ENCODE measurements at places on chromosomes 4 and X.

GRCh38 chr4:40199999-40200874 is 3.4 kb downstream of the RHOH start:
- DNase-seq, result peak; percentile 94

DNA sequence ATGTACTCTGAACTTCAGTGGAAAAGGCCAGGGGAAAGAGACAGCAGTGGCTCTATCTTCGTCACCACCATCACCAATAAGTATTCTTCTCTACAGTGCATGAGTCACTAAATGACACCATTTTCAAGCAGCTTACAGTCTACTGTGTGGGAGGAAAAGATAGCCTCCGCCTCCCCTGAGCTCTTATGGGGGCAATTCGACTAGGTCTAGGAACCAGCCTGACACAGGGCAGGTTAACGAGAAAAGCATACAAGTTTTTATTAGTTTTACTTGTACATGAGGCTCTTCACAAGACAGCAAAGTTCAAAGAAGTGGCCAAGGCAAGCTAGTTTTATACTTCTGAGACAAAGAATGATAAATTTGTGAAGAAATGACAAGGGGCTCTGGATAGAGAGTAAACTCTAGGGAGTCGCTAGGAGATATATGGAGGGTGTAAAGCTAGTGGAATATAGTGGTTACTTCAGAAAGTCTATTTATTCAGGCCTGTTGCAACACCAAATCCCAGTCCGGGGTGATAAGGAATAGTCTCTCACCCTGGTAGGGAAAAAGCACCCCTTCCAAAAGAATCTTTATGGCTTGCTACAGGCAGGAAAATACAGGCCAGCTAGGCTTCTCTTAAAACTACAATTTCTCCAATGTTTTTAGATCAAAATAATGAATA is 49.7 kb downstream of the SCD5 start:
- DNase-seq, result no peak

- no peak for DNase-seq
These were observed 104.2 kb upstream of the SORBS2 start for GRCh38 chr4:185916231-185916630.

- DNase-seq, result no peak
These were observed 3.2 kb upstream of the NEK1 start for GRCh38 chr4:169615467-169616106.

GRCh38 chr4:40976343-40976742 is 226.6 kb downstream of the NSUN7 start:
- DNase-seq, result no peak

- no peak for DNase-seq
These were observed 84.8 kb upstream of the BMP2K start for GRCh38 chr4:78691334-78691754.

- no peak for DNase-seq
These were observed 1143.9 kb downstream of the STIM2 start for GRCh38 chr4:28004520-28004919.

DNA sequence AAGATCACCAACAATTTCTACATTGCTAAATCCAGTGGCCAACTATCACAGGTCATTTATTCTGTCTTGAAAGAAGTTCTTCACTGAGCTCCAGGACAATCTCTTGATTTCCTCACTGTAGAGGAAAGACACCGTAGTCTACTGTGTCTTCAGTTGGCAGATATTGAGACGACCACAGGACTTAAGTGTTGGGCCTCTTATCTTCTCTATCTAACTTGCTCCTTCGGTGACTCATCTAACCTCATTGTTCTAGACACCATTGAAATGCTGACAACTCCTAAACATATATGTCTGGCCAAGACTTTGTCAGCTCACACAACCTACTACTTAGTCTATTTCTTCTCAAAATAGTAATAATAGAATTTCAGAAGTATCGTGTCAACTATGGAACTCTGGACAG is 425.8 kb downstream of the ARAP2 start:
- DNase-seq, result no peak

- no peak for DNase-seq
These were observed 119.8 kb upstream of the ATP6AP2 start for GRCh38 chrX:40460926-40461325.

DNA sequence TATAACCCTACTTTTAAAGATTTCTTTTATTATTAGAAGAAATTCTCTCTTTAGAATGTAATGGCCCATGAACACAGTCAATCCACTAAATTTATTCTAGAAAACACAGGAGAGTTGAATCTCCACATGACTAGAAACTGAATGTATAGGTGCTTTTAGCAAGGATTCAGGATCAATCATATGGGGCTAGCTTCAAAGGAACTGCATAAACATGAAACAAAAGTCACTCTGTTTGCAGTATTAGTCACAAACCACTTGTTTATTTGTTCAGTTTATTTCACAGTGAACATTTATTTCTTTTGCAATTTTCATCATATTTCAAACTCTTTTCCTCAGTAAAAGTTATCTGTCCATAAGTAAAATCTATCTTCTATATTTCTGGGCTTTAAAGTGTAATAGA is 1604.6 kb downstream of the PCDH18 start:
- no peak for DNase-seq

DNA sequence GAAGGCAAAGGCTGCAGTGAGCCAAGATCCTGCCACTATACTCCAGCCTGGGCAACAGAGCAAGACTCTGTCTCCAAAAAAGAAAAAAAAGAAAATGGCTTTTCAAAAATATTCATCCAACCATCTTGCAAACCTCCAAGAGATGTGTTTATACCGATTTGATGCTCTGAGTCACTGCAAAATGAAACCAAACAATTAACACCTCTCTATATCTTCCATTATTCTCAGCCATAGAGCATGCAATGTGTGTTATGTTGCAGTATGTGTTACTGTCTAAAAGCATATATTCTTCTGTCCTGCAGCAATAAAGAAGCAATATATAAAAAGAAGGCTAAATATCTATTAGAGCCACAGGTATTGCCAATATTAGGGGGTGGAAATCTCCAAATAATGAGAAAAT is 51.4 kb downstream of the ARAP2 start:
- DNase-seq, result no peak

GRCh38 chr4:184279496-184280061 is 61.9 kb upstream of the ENPP6 start:
- DNase-seq, result no peak

DNA sequence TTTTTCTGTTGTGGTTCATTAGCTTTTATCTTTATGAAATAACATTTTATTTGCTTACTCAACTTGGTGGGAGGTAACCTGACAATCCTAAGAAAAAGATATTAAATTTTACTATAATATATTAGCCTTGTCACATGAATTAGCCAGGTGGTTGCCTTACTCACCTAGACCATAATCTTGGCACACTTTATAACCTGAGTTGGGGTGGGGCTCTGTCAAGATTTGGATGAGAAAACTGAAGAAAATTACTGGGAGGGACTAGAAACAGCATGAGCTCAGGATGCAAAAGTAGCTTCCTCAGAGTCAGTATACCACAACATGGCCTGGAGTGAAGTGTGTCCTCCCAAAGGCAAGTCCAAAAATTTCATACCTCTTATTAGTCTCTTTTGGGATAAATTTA is 164.9 kb upstream of the ANXA3 start:
- DNase-seq, result no peak

Data from activated CD8-positive, alpha-beta memory T cell treated with anti-CD3 and anti-CD28 coated beads, Interleukin-2, amount 10 ng/mL, durations not matched to agents 7 days and 5 days (primary cell).